T-helper 9 cell (primary cell): ENCODE measurements at places on chromosomes 2 and 18.

GRCh38 chr2:147358375-147358774 is 486.5 kb upstream of the ACVR2A start:
- DNase-seq = no peak

DNA sequence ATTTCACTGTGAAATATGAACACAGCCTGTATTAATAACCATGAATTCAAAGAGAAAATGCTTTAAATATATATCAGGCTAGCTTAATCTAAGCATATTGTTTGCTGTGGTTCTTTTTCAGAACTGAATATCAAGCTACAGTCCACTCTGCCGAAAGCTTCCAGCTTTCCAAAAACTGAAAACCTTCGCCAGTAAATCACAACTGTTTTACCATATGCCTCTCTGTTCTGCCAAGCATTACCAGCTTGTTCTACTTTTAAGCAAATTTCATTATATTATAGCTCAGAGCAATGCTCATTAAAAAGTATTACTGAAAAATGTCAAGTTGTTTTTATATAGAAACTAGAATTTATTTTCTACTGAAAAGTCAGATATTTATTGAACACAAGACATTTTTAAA is 277.4 kb downstream of the NRXN1 start:
- DNase-seq = no peak

DNA sequence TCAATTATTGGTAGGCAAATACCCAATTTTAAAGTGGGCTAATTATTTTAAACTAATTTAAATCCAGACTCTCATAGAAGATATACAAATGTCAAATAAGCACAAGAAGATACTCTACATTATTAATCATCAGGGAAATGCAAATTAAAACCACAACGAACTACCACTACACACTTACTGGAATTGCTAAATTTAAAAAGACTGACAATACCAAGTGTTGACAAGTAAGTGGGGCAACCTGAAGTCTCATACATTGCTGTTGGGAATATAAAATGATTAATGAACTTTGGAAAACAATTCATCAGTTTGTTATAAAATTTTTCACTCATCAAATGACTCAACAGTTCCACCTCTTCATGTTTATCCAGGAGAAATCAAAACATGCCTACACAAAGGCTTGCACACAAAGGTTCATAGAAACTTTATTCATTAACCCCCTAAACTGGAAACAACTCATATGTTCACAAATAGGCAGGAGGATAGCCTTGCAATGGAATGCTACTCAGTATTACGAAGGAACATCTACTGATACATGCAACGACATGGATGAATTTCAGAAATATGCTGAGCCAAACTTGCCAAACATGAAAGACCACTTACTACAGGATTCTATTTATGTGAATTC is 120.8 kb downstream of the MCFD2 start:
- no peak for DNase-seq

GRCh38 chr2:44100351-44100750 is 68.3 kb upstream of the PPM1B start:
- DNase-seq = no peak
